ENCODE measurements at places on chromosomes 3 and 15.

DNA sequence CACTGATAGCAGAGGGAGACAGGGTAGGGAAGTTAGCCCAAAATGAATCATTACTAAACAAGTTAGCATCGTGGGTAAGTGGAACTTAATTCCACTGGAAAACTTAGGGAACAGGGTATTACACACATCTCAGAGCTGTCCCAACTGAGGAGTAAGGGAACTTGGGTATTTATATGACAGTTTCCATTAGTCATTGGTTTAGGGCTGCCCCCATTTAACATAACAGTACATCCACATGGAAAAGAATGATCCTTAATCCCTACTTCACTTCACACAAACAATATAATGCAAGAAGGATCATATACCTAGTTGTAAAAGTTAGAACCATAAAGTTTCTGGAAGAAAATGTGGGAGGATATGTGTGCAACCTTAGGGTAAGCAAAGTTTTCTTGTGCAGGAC lies 4.3 kb upstream of the REC114 start:
- DNase-seq: no peak

DNA sequence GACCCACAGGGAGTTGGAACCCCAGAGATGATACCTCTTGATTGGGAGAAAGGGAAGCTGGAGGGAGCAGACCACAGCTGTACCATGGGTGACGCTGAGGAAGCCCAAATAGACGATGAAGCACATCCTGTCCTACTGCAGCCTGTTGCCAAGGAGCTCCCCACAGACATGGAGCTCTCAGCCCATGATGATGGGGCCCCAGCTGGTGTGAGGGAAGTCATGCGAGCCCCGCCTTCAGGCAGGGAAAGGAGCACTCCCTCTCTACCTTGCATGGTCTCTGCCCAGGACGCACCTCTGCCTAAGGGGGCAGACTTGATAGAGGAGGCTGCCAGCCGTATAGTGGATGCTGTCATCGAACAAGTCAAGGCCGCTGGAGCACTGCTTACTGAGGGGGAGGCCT lies 201.1 kb downstream of the AKAP13 start:
- DNase-seq: no peak

DNA sequence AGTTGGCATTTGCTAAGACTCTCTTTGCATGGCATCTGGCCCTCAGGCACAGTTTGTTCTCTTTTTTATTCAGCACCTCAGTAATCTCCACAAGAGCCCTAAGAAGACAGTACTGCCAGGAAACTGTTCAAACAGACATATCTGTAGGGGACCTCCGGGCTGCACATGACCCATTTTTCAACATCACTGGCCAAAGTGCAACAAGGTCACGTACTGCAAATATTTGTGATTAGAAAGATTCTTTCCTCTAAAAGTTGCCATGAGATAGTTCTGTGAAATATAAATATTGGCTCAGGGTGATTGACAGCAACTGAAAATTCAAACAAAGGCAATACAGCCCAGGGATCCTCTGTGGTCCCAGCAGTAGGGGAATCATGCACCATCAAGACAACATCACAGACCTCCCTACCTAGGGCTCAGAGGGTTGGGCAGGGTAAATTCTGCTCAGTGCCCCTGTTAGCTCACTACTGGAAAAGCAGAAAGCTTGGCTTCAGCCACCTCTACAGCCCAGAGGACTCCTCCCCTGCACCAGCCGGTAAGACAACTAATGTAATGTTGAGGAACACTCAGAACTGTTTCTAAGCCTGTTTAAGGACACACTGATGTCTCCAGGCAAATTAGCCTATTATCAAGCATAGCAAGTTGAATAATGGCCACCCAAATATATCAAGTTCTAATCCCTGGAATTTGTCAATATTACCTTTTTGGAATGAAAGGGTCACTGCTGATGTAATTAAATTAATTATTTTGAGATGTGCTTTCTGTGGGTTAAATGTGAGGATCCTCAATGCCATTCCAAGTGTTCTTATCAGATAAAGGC lies 117.4 kb upstream of the LPP start:
- DNase-seq: peak; percentile 35

DNA sequence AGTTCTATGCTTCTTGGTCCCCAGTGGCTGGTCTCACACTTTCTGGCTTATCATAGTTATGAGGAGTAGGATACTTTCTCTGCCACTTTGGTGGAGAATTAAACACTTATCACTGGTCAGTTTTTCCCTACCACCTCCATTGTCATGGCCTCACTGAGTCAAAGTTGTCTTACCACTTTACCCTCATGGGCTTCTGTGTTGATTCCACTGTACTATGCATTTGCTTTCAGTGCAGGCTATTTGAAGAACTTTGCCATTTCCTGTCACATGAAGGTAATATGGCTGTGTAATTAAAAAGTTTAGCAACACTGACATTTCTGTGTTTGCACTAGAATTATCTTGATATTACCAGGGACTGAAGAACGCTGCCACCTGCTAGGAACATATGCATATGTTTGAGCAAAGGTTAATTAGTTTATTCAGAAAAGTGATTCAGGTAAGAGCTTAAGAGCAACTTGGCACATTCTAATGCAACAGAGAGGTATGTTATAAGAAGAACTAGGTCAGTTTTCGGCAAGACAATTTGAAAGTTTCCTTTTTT lies 377.3 kb downstream of the PDCD6IP start:
- no peak for DNase-seq

DNA sequence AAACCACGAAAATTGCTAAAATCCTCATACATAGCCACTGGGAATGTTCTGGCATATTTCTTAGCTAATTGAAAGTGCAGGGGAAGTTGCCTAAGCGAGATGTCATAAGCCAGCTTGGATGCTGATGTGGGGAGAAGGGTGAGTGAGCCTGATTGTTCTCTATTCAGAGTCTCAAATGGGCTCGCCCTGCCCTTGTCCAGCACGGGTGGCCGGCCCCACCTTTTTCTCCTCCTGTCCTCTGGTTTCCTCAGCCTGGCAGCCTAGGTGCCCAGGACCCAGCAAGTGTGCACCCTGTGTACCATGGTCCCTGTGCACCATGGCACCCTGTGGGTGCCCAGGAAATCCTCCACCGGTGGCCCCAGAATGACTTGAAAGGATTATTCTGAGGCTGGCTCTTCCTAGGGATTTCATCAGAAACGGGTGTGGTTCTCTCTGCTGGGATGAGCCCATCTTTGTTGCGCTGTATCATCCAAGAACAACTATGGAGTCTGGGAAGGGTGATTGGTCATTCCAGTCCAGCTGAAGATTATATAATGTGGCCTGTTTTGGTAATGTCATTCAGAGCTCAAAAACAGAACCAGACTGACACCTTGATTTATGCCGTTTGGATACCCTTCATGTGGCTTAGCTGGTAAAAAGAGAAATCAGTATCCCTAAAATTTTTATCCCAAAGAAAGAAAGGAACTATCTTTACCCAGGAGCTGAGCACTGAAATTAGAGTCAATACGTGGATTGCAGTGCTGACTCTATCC lies 150.8 kb upstream of the BHLHE40 start:
- peak; percentile 60 for DNase-seq

GRCh38 chr3:108453565-108453964 lies 56.8 kb downstream of the MYH15 start:
- no peak for DNase-seq

Measured in AML-193 (cell line).